Stimulated activated CD4-positive, alpha-beta T cell treated with anti-CD3 and anti-CD28 coated beads, Interleukin-1b, Interleukin-23, amount 100 ng/mL, for 4 hours (primary cell): ENCODE measurements at places on chromosomes 6 and 20.

GRCh38 chr6:82006027-82006738 is 241.4 kb downstream of the IBTK start:
- DNase-seq, result no peak

- DNase-seq, result no peak
Observed at GRCh38 chr20:53901064-53901463, 169.3 kb downstream of the BCAS1 start.

DNA sequence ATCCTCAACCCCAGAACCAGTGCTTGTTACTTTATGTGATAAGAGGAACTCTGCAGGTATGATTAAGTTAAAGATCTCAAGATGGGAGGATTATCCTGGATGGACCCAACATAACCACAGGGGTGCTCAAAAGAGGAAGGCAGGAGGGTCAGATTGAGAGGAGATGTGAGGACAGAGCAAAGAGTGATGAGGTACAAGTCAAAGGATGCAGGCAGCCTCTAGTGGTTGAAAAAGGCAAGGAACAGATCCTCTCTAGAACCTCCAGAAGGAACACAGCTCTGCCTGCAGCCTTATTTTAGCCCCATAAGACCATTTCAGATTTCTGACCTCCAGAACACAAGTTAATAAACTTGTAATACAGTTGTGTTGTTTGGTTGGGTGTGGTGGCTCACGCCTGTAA is 41.2 kb downstream of the PDSS2 start:
- no peak for DNase-seq

DNA sequence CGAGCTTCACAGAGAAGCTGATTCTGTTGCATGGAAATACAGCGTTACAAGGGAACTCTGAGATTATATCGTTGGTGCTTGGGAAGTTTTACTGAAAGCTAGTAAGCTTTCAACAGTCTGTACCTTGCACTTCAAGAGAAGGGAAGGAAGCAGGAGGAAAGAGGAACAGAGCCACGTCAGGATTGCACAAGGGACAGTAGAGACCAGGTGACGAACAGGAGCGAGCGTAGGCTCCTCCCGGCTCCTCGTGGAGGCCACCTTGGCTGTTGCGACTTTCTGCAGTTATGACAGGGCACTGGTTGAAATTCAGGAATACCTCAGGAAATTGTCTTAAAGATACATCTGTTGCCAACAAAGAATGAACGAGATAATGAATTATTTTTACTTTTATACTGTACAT is 18.8 kb downstream of the RTF2 start:
- DNase-seq, result no peak

- DNase-seq, result no peak
Observed at GRCh38 chr6:169881398-169881797, 130.0 kb downstream of the ERMARD start.

GRCh38 chr20:1173698-1174097 is 11.1 kb downstream of the TMEM74B start:
- no peak for DNase-seq

DNA sequence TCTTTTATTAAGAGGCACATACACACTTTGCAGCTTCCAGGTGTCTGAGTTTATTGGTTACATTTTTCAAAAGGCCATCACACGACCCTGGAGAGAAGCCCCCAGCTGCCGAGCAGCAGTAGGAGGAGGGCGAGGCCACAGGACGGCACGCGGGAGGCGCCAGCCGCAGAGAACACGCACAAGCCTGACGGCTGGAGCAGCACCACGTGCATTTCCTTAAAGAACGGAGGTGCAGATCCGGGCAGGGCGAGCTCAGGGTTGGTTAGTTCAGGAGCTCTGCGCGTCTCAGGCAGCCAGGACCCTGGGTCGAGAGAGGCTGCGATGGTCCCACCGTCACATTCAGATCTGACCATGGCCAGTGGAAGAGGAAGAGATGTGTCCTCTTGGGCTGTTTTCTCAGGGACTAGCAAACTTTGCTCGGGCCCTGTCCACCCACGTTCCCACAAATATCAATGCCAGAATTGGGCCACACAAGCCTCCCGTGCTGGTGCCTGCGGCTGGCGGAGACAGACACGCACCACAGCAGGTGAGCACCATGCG is 121.4 kb upstream of the AFDN start:
- DNase-seq, result no peak

GRCh38 chr20:24737212-24737850 is 211.7 kb upstream of the CST7 start:
- no peak for DNase-seq

GRCh38 chr20:33282991-33283555 is at the start of gene BPIFB1:
Gene BPIFB1 (plus strand): TSS chr20:33283214. CDS start chr20:33286074, 2,860 bp downstream.
- no peak for DNase-seq

DNA sequence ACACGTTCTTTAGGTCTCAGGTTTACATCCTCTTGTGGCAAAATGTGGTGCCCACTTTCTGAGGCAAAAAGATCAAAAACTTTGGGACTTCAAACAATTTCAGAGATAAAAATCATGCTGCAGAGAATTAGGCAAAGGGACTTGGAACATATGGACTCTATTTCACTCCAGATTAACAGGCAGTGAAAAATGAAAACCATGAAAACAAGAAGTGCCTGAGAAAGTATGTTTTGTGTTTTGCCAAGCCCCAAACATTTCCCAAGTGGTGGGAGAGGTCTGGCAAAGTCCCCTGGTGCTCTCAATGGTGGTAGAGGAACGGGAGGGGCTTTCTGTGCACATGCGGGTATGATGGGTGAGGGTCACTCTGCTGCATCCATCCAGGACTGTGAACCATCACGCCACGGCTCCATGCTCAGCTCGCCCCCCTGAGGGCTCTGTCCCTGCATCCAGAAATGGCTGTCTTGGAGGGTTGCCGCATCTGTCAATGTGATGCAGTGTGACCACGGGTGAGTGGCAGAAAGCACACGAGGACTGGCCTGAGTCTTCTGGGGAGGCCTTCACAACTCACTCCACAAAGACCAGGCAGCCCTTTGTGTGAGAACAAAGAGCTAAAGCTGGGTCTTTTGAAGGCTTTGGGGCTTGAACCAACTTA is 43.2 kb upstream of the TBC1D7 start:
- DNase-seq, result no peak

- no peak for DNase-seq
Observed at GRCh38 chr20:32391003-32391402, 32.9 kb downstream of the ASXL1 start.

GRCh38 chr6:66556936-66557335 is 849.9 kb upstream of the EYS start:
- DNase-seq, result no peak

DNA sequence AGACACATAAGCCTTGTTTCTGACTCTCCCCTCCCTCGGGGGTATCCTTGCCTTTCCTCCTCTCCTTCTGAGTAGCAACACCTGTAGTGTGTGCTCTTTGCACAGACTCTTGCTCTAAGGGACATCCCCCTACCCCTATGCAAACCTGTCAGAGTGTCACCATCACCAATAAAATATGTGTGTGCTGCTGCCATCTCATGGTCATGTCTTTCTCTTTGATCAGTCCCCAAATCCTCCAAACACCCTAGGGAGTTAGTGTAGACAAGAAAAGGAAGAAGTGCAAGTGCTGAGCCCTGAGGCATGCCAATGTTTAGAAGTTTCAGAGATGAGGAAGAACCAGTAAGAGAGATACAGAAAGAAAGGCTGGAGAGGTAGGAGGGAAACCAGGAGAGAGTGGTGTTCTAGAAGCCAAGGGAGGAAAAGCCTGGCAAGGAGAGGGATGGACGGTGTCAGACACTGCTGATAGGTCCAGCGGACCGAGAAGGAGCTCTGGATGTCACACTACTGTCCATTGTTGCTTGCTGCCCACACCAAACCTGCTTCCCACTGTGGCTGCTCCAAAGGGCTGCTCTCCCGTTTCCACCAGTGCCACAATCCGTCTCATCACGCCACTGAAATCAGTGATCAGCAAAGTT is 16.4 kb downstream of the TRMT6 start:
- no peak for DNase-seq

GRCh38 chr6:3523271-3523670 is 66.4 kb upstream of the SLC22A23 start:
- DNase-seq, result no peak

DNA sequence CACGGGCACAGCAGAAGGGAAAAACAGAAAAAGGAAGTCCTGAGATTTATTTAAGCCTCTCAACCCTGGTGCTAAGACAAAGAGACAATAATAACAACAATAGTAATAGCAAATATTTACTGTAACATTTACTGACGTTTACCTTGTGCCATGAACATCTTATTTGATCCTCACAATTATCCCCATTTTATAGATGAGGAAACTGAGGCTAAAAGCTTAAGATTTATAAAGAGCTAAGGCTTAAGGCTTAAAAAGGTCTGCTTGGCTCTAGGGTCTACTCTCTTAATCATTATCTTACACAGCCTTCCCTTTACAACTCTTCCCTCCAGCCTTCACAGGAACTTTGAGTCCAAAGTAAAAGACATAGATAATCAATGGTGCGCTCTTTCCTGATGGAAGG is 3.3 kb downstream of the WFDC3 start:
- DNase-seq, result no peak

DNA sequence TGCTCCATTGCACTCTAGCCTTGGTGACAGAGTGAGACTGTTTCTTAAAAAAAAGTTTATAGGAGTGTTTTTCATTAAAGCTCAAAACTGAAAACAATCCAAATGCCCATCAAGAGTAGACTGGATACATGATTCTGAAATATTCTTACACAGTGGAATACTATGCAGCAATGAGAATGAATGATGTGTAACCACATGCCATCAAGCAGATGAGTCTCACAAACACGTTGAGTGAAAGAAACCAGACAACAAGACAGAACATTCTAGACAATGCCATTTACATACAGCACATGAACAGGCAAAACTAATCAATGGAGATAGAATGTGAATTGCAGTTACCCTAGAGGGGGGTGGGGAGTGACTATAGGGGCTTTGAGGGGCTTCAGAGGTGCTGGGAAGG is 72.4 kb downstream of the TOX2 start:
- DNase-seq, result no peak

DNA sequence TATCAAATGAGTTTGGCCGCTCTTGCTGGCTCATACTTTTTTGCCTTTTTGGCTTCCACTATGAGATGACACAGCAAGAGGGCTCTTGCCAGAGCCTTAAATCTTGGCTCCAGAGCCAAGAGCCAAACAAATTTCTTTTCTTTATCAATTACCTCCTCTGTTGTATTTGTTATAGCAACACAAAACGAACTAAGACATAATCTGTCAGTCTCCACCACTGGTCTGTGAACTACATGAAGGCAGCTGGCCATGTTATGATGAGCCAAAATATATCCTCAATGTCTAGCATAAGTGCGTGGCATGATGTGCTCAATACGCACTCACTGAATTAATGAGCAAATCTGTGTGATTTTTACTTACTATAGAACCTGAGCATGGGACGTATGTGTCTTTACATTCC is 220.0 kb upstream of the ZNF217 start:
- DNase-seq, result no peak

GRCh38 chr6:163999475-164000125 is 585.1 kb downstream of the QKI start:
- DNase-seq, result no peak

DNA sequence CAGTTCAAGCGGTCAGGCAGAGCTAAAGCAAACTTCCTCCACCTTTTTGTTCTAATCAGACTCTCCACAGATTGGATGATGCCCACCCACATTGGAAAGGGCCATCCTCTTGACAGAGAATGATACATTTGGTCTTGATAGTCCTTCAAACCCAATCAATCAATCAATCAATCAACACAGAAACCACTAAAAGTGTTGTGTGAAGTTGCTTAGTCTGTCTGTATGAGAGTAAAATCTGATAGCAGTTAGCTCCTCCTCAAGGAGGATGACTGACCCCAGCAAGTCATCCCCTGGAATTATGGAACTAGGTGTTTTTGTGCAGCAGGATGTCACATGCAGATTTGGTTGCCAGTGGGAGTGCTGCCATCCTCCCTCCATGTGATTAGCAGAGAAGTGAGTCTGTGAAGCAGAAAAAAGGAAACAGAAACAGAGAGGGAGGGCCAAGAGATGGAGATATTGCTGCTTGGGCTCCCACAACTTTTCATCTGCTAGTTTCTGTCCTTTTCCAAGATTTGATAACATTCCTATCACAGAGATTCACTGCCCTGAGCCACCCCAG is 32.0 kb upstream of the SSTR4 start:
- no peak for DNase-seq

DNA sequence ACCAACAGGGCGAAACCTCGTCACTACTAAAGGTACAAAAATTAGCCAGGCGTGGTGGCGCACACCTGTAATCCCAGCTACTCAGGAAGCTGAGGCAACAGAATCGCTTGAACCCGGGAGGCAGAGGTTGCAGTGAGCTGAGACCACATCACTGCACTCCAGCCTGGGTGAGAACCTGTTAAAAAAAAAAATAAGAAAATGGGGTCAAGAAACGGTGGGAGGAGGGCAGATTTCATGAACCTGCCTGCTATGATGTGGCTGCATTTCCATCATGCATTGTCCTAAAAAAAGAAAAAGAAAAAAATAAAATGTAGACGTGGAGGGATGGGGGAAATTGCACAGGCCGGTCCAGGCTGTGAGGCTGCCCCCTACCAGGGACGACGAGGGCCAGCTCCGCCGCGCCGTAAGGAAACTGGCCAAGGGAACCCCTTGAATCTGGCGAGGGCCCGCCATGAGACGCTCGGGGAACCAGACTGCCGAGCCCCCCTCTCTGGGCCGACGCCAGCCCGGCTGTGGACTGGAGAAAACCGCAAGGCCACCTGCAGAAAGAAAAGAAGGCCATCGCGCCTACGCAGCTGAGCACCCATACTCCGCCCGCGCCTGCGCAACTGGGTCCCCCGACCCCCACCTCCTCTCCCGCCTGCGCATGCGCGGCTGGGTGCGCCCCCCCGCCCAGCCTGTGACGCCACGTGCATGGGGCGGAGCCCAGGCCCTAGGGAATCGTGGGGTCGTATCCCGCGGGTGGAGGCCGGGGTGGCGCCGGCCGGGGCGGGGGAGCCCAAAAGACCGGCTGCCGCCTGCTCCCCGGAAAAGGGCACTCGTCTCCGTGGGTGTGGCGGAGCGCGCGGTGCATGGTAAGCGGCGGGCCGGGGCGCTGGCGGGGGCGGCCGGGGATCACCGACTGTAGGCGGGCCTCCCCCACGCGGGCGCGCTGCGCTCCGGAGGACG is at the start of gene ENTPD6:
Gene ENTPD6, plus strand, starts transcription at position 699 of the 948 bp plus-strand sequence. CDS start 10,825 bp downstream, outside the sequence.
- DNase-seq, result peak; percentile 93

- DNase-seq, result no peak
Observed at GRCh38 chr20:48489046-48489463, 338.7 kb downstream of the PREX1 start.

DNA sequence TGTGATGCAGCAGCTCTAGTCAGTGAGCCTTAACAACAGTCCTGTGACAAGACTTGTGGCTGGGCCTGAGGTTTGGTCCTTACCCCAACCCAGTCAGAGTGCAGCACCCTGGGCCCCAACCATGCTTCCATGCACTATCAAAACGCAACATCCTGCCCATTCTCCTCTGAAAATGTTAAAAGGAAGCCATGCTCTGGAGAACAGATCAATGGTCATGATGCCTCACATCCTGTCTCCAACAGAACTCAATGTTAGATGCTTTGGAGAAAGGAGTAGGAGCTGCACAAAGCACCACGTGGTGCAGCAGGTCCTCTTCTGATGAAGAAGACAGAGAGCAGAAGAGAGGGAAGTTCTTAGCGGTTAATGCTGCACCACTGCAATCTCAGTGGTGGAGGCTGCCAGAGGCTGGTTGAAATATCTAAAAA is 41.9 kb downstream of the TRAM2 start:
- DNase-seq, result no peak
